ENCODE measurements at places on chromosomes 16 and 17. TPM values are rescaled to one million over a fixed set of nuclear protein-coding genes. Genes with fewer than 3 reads are reported as not detected.

DNA sequence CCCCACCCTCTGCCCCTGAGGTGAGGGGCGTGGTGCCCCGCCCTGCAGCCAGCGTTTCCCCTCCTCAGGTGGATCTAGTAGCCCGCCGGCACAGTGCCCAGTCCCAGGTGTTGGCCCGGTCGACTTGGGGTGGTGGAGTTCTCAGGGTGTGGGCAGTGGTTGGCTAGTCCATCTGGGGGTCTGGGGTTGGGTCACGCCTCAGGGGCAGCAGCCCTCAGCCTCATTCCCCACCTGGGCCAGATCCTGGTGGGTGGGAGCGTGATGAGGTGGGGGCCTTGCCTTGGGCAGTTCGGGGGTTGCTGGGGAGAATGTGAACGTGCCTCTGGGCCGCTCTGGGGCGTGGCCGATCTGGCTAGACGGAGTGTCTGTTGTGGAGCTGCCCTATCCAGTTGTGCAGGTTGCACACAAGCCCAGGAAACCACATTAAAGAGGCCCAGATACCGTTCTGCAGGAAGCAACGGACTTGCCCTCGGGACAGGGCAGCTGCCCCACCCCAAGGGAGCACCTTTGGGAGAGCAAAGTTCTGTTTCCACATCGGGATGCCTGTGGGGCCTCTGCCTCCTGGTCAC, 32.0 kb downstream of the GSE1 start:
- peak; percentile 55 for DNase-seq

GRCh38 chr16:75745823-75746222, 19.5 kb upstream of the CPHXL start:
- no peak for DNase-seq

DNA sequence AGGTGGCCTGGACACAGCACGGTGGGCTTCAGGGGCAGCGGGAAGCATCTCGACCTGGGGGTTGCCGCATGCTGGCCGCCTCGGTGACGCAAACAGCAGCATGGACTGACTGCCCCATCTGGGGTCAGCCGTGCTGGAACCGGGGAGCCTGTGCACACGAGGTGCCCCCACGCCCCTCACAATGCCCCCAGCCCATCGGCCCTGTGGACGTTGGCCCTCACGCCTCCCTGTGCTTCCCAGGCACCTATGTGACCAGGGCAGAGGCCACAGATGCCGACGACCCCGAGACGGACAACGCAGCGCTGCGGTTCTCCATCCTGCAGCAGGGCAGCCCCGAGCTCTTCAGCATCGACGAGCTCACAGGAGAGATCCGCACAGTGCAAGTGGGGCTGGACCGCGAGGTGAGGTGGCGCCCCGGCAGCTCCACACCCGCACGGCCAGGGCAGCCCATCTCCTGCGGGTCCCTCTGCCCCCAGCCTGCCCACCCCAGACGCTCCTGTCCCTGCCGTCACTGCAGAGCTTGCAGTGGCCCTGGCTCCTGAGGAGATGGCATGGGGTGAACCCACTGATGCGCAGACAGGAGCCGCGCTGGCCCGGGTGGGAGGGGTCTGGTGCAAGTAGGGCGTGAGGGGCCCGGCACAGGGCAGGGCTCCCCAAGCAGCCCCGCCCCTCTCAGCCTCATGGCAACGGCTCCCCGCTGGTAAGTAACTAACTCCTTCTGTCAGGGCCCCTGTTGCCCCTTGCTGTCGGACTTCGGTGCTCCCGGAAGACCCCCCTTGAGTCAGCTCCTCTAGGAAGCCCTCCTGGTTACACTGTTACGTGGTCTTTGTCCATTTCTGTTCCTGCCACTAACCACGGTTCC, 13.6 kb downstream of the CDH15 start:
- DNase-seq, result peak; percentile 60

- no peak for DNase-seq
Measured at GRCh38 chr17:40124279-40125141, 2.7 kb downstream of the MSL1 start.

DNA sequence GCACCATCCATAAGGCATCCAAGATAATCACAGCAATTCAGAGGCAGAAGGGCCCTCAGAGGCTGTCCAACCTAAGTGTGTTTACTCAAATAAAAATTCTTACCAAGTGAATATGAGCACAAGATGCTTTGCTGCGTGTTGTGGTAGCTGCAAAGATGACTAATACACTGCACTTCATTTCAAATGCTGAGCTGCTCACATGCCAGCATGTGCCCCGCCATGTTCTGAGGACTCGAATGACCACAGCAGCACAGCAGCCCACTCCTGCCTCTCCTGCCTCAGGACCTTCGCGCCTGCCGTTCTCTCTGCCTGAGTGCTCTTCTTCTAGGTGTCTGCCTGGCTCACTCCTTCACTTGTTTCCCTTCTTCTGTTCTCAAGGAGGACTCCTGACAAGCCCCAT, 19.0 kb downstream of the PIK3R5 start:
- DNase-seq, result no peak

The B4GALNT2 gene
- 1.1 TPM for total RNA-seq

The ZNF19 gene
- 5.5 TPM for total RNA-seq

The TP53TG3C gene
- not detected for total RNA-seq

The CD300LF gene
- not detected for total RNA-seq

Data from stomach (tissue), 19 donors.